ENCODE measurements at places on chromosomes 2 and 18.

DNA sequence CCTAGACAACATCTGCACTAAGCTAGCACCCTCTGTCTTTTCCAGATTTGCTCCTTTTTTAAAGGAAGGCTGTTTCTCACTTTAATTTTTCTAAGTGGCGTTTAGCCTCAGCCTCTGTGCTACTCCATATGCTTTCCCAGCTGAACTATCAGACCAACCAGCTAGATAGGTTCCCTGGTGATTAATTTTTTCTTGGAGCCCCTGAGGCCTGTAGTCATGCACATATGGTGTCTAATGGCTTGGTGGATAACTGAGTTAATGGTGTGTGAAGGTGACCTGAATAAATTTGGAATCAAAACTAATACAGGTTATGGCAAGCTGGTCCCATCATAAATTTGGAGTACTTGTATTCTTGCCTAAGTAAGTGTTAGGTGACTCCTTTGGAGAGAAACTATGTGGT, 135.5 kb downstream of the MGAT5 start:
- no peak for DNase-seq

DNA sequence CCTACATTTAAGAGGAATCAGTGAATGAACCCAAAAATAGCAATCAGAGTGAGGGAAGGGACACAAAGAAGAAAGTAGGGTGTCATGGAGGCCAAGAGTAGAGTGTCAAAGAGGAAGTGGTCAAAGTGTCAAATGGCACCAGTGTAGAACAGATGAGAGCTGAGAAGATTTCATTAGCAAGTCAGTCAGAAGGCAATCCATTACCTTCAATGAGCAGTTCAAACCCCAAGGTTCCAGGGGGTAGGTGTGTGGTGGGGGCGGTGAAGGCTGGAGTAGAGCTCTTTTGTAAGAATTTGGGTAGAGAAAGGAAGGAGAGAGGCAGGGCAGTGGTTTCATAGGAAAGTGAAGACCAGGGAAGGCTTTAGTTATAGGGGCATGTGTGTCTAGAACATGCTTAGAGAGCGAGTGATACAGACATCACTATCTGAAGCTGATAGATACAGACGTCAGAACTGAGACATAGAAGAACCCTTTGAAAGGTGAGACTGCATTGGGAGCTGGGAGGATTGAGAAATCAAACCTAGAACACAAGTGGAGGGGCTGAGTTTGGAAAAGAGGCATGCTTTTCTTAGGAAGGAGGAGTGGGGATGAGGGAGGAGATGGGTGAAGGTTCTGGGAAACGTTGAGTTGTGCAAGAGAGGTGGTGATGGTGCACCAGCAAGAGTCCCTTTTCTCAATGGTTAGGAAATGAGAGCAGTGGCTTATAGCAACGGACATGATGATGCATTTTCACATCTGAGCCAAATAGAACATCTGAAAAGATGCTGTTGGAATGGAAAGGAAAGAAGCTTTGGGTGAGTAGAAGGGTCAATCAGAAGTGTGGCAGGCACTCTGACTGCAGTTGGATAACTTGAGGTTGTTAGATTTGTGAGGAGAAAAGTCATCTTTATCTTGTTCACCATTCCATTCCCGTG, 48.9 kb upstream of the IL1RL1 start:
- no peak for DNase-seq

- DNase-seq, result no peak
Measured at GRCh38 chr2:85369500-85369899, 14.9 kb downstream of the ELMOD3 start.

DNA sequence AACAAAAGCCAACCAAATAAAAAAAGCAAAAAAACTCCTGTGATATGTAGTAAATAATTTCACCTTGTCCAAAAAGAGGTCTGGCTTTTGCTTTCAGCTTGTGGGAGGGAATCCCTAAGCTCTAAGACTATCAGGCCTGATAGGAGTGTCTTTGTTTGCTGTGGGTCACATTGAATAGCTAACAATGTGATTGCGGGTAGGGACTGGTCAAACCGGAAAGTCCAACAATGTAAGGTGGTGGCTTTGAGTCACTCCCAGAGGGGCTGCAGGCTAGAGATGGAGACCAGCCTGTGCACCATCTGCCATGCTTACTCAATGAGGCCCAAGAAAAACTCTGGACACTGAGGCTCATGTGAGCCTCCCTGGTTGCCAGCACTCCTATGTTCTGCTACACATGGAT, 192.9 kb downstream of the TFCP2L1 start:
- no peak for DNase-seq

DNA sequence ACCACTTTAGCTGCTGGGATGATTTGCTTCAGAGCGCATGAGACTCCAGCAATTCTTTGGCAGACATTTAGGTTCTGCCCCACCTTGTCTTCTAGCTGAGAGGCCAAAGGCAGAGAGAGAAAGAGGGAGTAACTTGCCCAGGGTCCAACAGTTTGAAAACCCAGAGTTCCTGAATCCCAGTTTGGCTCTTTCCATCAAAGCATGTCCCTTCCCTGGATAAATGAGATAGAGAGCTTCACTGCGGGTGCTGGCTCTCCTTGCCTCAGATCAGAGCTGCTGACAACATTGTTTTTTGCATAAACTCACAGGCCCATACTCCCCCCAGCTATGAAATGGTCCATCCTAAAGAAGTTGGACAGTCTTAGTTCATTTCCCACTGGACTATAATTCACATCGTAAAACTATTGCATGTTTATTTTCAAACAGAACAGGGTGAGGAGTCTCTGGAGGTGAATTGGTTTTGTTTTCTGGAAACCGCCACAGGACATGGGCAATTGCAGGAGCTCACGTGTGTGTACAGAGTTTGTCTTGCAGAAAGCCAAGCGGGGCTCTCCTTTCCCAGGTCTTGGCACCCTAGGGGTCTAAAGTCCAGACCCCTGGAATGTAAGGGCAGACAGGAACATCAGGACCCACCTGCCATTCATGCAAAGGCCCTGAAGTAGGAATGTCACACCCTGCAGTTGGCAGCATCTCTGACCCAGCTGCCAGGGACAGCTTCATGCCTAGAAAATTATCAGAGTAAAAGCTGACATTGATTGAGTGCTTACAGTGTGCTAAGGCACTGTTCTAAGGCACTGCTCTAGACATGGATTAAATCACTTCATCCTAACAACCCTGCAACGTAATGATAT, 25.0 kb upstream of the SLC14A2 start:
- DNase-seq, result no peak
